Peyer's patch (tissue), 4 donors: ENCODE measurements at places on chromosomes 6 and 20. TPM values are rescaled to one million over a fixed set of nuclear protein-coding genes. Genes with fewer than 3 reads are reported as not detected.

- H3K4me3 ChIP-seq = no peak overlapping the region
- H3K27ac ChIP-seq = no peak overlapping the region
- no peaks in the 10 kb centered on the region for H3K4me1 ChIP-seq
- peak; percentile 90 for DNase-seq
- H3K36me3 ChIP-seq = no peaks in the 10 kb centered on the region
These were observed 419.1 kb downstream of the CDC5L start for GRCh38 chr6:44806656-44807055.

GRCh38 chr6:3236005-3236404 lies 8.6 kb upstream of the TUBB2B start:
- no peak overlapping the region for H3K4me3 ChIP-seq
- DNase-seq = no peak
- peaks cover 8% of the 10 kb centered on the region for H3K4me1 ChIP-seq
- H3K27me3 ChIP-seq = no peaks in the 10 kb centered on the region
- no peaks in the 10 kb centered on the region for H3K36me3 ChIP-seq

DNA sequence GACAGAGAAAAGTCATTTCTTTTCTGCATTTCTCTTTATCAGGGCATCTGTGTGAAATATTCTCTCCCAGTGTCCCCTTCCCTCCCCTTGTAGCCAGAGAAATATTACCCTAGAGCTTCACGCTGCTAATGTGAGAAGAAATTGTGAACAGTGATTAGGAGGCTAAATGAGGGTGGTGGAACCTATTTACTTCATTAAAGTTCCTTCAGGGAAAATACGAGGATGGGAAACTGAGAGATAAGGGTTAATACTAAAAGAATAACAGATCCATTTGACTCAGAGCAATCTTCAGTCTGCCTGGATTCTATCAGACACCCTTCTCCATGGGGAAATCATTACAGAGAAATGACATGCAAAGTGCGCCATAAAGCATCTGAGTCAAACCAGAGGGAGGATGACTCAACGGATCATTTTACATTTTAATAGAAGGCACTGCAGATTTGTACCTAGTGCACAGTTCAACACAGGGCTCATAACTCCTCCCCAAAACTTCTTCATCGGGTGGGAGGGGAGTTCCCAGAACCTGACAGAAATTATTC lies 131.3 kb downstream of the GJA10 start:
- no peak overlapping the region for H3K27ac ChIP-seq
- no peaks in the 10 kb centered on the region for H3K36me3 ChIP-seq
- H3K27me3 ChIP-seq = no peaks in the 10 kb centered on the region

- no peak overlapping the region for H3K4me3 ChIP-seq
- no peak overlapping the region for H3K27ac ChIP-seq
- H3K27me3 ChIP-seq = no peaks in the 10 kb centered on the region
- H3K4me1 ChIP-seq = peaks cover 4% of the 10 kb centered on the region
These were observed 27.5 kb downstream of the TGM2 start for GRCh38 chr20:38137441-38138037.

- H3K27me3 ChIP-seq = no peaks in the 10 kb centered on the region
- H3K27ac ChIP-seq = no peak overlapping the region
- no peak overlapping the region for H3K4me3 ChIP-seq
- DNase-seq = no peak
- H3K4me1 ChIP-seq = no peaks in the 10 kb centered on the region
These were observed 216.1 kb downstream of the GMDS start for GRCh38 chr6:2029130-2029794.

GRCh38 chr6:21537637-21538036 lies 55.9 kb upstream of the SOX4 start:
- no peak for DNase-seq
- no peaks in the 10 kb centered on the region for H3K27me3 ChIP-seq
- no peak overlapping the region for H3K27ac ChIP-seq
- no peaks in the 10 kb centered on the region for H3K36me3 ChIP-seq

The PARD6B gene
- 6.6 TPM for total RNA-seq

GRCh38 chr6:45185403-45186251 lies 142.5 kb upstream of the RUNX2 start:
- H3K36me3 ChIP-seq = no peaks in the 10 kb centered on the region
- H3K4me3 ChIP-seq = no peak overlapping the region
- no peaks in the 10 kb centered on the region for H3K27me3 ChIP-seq
- no peak overlapping the region for H3K27ac ChIP-seq
- DNase-seq = no peak
- H3K4me1 ChIP-seq = no peaks in the 10 kb centered on the region

DNA sequence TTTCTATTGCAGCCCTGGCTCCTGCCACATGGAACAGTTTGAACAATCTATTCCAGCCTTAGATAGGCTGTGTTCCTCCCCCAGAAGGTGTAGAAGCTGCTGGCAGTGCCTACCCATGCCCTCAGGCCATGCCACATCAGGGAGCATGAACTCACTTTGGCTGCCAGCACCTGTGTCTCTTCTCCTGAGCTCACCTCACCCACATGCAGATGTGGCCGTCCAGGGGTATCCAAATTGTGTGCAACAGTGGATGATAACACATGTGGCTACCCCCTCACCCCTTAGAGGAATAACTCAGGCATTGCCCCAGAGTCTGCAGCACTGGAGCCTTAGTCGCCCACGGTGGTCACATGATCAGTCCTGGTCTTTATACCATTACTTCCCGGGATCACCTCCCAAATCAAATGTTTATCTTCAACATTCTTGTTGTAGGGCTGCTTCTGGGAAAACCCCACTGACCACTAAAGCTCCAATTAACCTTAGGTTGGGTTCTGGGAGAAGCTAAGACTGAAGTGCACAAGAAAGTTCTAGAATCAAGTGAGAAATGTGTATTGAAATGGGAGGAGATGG lies 110.4 kb downstream of the BANF2 start:
- no peaks in the 10 kb centered on the region for H3K36me3 ChIP-seq
- no peaks in the 10 kb centered on the region for H3K27me3 ChIP-seq
- peaks cover 20% of the 10 kb centered on the region for H3K4me1 ChIP-seq
- no peak overlapping the region for H3K27ac ChIP-seq

GRCh38 chr6:89934685-89935366 lies 40.6 kb downstream of the GJA10 start:
- H3K36me3 ChIP-seq = no peaks in the 10 kb centered on the region
- H3K4me1 ChIP-seq = no peaks in the 10 kb centered on the region
- H3K27me3 ChIP-seq = no peaks in the 10 kb centered on the region
- no peak overlapping the region for H3K27ac ChIP-seq
- no peak for DNase-seq
